ENCODE measurements at places on chromosomes 7 and 10.
A peak's percentile ranks its signal among the peaks of the same experiment; 100 is the strongest.

- DNase-seq, result no peak
Measured at GRCh38 chr7:116328161-116328560, 117.8 kb downstream of the TES start.

DNA sequence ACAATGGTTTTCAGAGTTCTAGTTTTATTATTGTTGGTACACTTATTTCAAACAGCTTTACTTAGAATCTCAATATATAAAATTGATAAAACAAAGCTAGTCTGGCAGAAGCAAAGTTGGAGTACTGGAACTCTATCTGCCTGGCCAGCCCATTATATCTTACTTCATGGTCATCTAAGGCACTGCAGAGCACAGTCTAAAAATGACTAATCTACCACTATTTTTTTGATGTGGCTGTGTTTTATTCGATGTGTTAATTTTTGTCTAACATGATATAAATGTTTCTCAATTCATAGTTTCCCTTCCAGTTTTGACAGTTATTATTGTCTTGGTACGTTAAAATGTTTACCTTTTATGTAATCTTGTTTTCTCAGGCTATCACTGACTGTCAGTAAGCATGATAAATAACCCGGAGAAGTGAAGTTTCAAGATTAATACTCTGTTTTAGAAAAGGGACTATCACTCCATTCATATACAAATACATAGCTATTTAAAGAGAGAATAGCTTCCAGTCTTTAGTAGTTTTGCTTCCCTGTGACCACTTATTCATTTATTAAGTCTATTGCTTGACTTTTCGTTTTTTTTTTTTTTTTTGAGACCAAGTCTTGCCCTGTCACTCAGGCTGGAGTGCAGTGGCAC is 60.6 kb upstream of the CSTF2T start:
- no peak for DNase-seq

DNA sequence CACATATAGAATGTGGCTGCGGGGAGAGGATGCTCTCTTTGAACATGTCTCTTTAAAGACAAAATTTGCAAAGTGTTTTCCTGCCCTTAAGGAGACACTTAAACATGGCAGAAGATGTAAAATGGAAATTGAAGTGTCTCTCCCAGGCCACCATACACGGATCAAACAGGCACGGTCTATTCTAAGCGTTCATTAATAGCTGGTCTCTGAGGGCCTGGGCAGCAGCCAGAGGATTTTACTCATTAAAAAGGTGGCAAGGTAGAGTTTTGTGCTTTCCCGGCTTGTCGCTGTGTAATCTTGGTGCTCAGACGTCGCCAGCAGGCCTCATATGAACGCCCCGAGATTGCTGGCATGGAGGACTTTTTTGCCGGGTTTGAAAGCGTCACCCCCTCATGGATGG is 205.5 kb downstream of the EMX2 start:
- DNase-seq, result no peak

GRCh38 chr7:151131592-151132293 is 35.8 kb downstream of the GBX1 start:
- DNase-seq, result peak; percentile 91

DNA sequence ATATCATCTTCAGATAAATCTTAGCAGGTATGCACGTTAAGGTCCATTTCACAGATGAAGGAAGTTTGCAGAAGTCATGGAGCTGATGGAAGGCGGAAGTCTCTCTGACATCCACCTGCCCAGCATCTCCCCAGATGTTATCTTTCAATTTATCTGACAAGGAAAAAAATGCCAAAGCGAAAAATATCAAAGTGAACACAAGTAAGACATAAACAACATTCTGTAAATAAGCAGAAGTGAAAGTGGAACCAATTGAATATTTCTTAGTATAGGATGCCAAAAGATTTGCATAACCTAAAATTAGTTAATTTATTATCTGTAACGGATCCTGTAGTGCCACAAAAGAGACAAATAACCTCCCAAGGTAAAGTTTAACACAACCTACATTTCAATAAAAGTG is 73.6 kb upstream of the NEBL start:
- DNase-seq, result no peak

DNA sequence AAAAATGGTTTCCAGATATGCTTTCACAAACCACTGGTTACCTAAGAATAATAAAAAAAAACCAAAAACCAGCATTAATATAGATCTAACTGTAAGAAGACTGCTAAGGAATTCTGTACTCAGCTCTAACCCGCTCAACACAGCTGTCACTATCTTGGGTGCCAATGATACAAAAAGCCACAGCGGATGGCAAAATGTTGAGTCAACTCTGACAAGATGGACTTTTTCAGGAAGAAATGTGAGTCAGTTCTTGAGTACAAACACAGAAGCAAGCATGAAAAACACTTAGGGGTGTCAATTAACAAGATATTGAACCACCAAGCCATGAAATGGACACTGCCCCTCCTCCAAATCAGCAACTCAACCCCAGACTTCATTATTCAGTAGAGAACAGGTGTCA is 55.0 kb downstream of the CTTNBP2 start:
- no peak for DNase-seq

DNA sequence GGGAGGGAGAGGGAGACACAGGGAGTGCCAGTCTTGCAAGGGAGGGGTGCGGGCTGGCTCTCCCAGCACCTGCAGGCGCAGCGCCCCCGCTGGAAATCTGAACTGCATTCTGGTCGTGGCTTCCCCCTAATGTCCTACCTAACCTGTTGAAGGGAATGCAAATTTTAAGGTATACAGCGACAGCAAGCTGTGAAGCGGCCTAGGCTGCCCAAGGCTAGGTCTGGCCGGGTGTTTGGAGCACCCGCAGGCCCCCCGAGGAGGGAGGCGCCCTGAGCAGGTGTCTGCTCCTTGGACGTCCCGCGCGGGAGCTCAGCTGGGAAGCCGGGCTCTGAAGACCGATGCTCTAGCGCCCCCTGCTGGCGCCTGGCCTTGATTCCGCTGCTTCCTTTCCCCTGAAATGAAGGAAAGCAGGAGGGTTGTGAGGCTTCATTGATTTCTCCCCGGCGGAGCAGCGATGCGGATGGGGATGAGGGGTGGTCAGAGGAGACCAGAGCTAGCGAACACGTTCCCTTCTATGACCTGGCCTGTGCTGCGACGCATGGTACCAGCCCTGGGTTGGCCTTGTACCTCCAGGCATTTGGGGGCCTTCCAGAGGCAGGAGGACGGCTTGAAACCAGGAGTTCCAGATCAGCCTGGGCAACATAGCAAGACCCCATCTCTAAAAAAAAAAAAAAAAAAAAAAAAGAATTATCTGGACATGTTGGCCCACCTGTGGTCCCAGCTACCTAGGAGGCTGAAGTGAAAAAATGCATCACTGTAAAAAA is 601.3 kb downstream of the GALNT17 start:
- peak; percentile 90 for DNase-seq

DNA sequence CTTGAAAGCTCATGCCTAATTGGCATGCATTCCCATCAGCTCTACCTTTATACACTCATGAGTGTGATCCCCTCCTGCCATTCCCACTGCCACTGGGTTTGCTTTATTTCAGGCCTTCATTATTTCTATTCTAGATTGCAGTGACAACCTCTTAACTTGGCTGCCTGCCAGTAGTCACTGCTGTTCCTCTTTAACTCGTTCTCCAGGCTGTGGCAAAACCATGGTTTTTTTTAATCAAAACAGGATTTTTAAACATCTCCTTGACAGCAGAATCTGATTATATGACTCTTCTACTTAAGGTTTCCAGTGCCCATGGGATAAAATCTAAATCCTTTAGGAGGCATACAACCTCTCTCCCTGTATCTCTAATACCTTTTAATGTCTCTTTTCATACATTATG is 223.7 kb upstream of the PCDH15 start:
- peak; percentile 35 for DNase-seq

- DNase-seq, result no peak
Measured at GRCh38 chr10:102538811-102539210, 35.0 kb downstream of the SUFU start.

Data from muscle of back (tissue), 13 donors.